ENCODE measurements at places on chromosomes 5 and 9.

GRCh38 chr5:82885627-82886389 is 191.4 kb downstream of the TMEM167A start:
- DNase-seq: no peak
- H3K36me3 ChIP-seq: no peaks in the 10 kb centered on the region
- H3K4me1 ChIP-seq: no peaks in the 10 kb centered on the region
- H3K27me3 ChIP-seq: no peaks in the 10 kb centered on the region
- no peak overlapping the region for H3K4me3 ChIP-seq
- no peak overlapping the region for H3K27ac ChIP-seq

DNA sequence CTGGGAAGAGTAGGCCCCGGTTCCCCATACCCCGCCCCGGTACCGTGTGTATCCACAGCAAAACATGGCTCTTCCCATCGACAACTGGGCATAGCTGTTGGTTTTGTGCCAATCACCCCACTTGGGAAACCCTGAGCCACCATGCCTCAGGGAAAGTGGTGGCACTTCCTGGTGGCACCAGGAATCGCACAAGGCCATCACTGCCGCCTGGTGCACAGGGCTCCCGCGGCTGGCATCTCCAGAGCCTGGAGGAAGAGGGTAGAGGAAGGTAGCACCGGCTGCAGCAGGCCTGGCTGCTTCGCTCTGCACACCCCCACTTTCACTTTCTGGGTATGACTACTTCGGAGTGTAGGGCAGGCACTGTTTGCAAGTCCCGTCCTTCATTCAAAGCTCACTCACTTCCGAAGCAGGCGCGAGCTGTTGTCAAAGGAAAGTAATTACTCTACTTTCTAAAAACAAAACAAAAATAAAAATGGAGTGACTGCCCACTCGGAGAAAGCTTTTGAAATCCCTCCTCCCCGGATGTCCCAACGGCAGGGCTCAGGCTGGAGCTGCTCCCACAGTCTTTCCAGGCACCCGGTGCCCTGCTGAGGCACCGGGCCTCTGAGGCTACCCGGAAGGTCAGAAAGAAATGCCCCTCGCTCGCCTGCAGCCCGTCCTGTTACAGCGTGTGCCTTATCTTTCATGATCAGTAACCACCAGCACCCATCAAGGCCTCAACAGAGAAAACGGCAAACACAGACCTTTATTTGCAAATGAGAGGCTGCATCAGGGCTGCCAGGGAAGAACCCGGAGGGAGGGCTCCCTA is 2.0 kb downstream of the BRD3 start:
- H3K4me3 ChIP-seq: peak overlapping the region; percentile 67
- peak overlapping the region; percentile 46 for H3K27ac ChIP-seq
- H3K4me1 ChIP-seq: peaks cover 6% of the 10 kb centered on the region
- DNase-seq: peak; percentile 39

DNA sequence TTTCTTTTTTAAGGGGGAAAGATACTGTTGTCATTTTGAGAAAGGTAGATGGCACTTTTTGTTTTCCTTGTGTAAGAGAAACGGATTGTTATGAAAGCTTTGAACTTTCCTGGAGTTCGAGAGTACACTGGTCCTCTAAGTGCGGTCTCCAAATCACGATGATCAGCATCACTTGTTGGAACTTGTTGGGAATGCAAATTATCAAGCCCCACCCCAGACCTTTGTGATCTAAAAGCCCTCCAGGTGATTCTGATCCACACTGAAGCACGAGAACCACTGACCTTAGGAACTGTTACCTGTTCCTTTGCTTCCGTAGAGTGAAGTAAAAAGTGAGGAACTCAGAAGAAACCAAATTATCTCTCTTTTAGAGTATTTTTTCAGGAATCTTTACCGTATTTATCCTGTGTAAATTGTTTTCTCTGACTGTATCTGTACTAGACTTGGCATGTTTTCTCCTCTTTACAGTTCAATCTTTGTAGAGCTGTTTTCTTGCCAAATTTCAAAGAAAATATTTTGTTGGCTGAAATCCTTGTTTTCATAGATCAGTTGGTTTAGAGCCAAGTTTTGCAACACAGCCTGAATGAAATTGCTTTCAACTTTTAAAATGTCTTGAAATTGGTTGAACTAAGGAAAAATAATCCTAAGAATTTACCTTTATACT is 4.0 kb downstream of the MAT2B start:
- H3K27me3 ChIP-seq: no peaks in the 10 kb centered on the region
- H3K36me3 ChIP-seq: no peaks in the 10 kb centered on the region
- peak overlapping the region; percentile 32 for H3K4me3 ChIP-seq
- peak overlapping the region; percentile 88 for H3K27ac ChIP-seq

DNA sequence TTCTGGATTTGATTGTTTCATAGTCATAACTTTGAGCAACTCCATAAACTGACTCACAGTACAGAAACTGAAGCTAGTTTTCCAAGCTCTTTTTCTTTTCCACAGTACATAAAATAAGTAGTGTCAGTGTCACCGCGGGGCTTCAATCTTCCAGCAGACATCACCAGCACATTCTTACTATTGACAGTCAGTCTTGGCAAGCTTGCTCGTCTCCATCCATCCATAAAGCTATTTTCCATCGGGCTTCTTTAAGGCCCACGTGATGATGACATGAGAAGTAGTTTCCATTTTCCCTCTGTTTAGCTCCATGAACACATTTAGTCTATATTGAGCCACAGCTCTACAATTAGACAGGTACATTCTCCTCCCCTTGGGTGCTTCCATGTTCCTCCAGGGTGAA is 443.4 kb downstream of the KDM4C start:
- no peaks in the 10 kb centered on the region for H3K36me3 ChIP-seq
- H3K4me3 ChIP-seq: no peak overlapping the region
- DNase-seq: no peak
- H3K27me3 ChIP-seq: no peaks in the 10 kb centered on the region
- H3K27ac ChIP-seq: no peak overlapping the region

DNA sequence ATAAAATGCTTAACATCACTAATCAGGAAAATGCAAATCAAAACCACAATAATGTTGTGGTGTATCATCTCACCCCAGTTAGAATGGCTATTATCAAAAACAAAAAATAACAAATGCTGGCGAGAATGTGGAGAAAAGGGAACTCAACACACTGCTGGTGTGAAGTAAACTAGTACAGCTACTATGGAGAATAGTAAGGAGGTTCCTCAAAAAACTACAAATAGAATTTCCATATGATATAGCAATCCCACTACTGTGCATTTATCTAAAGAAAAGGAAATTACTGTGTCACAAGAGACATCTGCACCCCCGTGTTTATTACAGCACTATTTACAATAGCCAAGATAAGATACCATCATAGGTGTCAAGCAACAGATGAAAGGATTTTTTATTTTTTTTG is 214.5 kb upstream of the RASA1 start:
- no peak for DNase-seq
- no peaks in the 10 kb centered on the region for H3K27me3 ChIP-seq
- no peak overlapping the region for H3K4me3 ChIP-seq

- no peaks in the 10 kb centered on the region for H3K4me1 ChIP-seq
- no peak overlapping the region for H3K4me3 ChIP-seq
- no peak overlapping the region for H3K27ac ChIP-seq
- H3K27me3 ChIP-seq: no peaks in the 10 kb centered on the region
- DNase-seq: no peak
These were observed 158.8 kb downstream of the CEP120 start for GRCh38 chr5:123264394-123264793.

DNA sequence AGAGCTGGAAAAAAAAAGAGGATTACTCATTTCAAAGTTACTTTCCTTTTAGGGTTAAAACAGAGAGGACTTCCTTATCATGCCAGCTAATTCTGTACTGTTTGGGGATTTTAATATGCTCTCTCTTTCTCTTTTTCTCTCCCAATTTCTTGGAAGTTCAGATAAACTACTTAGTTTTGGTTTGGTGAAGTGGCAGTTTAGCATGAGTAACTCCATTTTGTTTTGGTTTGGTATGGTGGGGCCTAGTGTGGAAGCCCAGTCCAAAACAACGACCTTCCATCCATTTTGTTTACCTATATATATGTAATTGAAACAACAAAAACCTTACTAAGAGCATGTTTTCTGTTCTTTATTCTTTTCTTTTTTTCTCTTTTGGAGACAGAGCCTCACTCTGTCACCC is 3.7 kb upstream of the BSPRY start:
- no peaks in the 10 kb centered on the region for H3K4me1 ChIP-seq
- no peak for DNase-seq
- no peak overlapping the region for H3K4me3 ChIP-seq
- H3K27ac ChIP-seq: no peak overlapping the region

DNA sequence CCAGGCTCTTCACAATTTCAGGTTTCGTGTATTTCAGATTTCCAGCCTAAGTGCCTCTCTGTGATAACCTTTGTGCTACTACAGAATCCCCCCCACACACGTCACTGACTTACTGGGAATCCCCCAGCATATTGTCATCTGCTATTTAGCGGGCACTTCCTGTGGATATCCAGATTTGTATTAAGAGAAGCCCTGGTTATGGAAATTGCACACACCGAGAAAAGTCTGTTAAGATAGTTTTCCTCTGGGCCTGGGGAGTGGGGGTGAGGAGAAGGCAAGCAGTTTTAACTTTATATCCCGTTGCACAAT is 269.9 kb downstream of the MED10 start:
- H3K27me3 ChIP-seq: peaks cover 5% of the 10 kb centered on the region
- H3K36me3 ChIP-seq: no peaks in the 10 kb centered on the region
- H3K4me3 ChIP-seq: no peak overlapping the region
- no peak for DNase-seq

GRCh38 chr9:105661011-105661410 is 1.2 kb upstream of the TAL2 start:
- no peak overlapping the region for H3K27ac ChIP-seq
- peaks cover 4% of the 10 kb centered on the region for H3K4me1 ChIP-seq
- DNase-seq: no peak
- no peaks in the 10 kb centered on the region for H3K27me3 ChIP-seq
- H3K4me3 ChIP-seq: no peak overlapping the region

- H3K36me3 ChIP-seq: no peaks in the 10 kb centered on the region
- no peak overlapping the region for H3K27ac ChIP-seq
These were observed 79.5 kb upstream of the DMRT1 start for GRCh38 chr9:761793-762560.

DNA sequence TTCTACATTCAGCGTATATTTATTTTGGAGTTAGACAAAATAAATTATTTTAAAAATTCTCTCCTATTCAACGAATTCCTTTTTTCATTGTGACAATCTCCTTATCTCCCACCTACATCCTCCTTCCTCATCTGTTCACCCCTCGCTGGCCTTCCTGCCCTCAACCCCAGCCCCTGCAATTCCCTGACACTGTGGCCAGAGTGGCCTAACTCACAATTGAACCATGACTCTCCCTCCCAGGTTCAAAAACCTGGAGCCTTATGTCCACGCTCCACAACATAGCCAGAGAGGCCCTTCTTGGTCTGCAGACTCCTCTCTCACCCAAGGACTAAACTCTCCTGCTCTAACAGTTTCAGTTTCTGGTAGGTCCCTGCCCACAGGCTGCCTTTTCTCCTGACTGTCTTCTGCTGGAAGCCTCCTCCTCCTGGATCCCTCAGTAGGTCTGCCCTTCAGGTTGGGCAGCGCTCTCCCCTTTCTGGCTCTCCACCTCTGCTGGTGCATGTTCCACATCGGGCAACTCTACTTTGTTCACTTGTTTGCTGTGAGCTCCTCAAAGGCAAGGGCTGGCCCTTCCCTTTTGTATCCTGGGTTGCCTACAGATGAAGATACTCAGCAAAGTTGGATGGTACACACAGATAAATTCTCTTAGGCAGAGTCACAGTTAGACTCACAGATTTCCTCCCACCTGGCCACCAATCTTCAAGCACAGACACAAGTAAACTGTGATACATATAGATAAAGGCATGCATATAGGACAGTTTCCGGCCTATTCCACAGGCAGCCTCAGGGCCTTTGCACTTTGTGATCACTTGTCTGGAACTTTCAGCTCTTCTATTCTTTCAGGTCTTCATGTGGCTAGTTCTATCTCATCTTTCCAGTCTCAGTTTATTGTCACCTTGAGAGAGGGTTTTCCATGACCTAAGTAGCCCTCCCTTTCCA is 19.8 kb upstream of the MYORG start:
- H3K4me3 ChIP-seq: no peak overlapping the region
- no peak for DNase-seq
- no peaks in the 10 kb centered on the region for H3K27me3 ChIP-seq
- peaks cover 4% of the 10 kb centered on the region for H3K36me3 ChIP-seq
- H3K27ac ChIP-seq: no peak overlapping the region

- H3K4me1 ChIP-seq: peaks cover 35% of the 10 kb centered on the region
- no peaks in the 10 kb centered on the region for H3K36me3 ChIP-seq
- H3K4me3 ChIP-seq: no peak overlapping the region
- H3K27ac ChIP-seq: no peak overlapping the region
- peaks cover 42% of the 10 kb centered on the region for H3K27me3 ChIP-seq
- no peak for DNase-seq
These were observed 9.6 kb downstream of the LMX1B start for GRCh38 chr9:126623314-126623666.

DNA sequence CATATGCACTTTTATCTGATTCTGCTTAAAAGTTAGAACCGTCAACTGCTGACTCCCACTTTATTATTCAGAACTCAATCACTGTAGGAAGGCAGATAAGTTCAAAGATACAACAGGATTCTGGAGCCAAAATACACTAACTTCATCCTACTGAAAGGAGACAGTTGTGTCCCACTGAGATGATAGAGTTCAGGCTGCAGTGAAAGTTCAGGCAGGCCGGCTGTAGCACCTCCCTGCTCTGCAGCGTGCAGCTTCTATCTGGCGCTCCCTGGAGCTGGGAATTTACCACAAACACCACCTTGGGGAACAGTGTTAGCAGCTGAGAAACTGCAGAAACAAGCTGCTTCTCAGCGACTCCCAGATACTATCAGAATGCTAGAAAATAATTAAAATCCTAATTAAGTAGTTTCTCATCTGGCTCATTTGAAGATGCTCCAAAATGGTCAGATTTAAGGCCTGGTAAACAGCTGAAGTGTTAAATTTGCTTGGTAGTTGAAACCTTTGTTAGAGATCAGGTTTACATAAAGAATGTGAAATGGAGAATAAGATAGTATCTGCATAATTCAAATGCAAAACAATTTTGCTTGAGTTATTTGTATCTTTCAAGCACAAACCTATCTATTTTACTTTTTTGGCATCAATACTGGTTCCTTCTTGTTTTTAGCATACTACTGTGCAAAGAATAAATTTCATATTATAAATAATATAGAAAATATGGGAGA is 52.3 kb upstream of the CNTLN start:
- no peak for DNase-seq
- no peaks in the 10 kb centered on the region for H3K4me1 ChIP-seq
- H3K4me3 ChIP-seq: no peak overlapping the region
- H3K36me3 ChIP-seq: no peaks in the 10 kb centered on the region

GRCh38 chr5:90882448-90882847 is 323.9 kb downstream of the ADGRV1 start:
- H3K27ac ChIP-seq: no peak overlapping the region
- no peaks in the 10 kb centered on the region for H3K4me1 ChIP-seq
- DNase-seq: no peak
- no peaks in the 10 kb centered on the region for H3K36me3 ChIP-seq
- no peak overlapping the region for H3K4me3 ChIP-seq
- no peaks in the 10 kb centered on the region for H3K27me3 ChIP-seq

DNA sequence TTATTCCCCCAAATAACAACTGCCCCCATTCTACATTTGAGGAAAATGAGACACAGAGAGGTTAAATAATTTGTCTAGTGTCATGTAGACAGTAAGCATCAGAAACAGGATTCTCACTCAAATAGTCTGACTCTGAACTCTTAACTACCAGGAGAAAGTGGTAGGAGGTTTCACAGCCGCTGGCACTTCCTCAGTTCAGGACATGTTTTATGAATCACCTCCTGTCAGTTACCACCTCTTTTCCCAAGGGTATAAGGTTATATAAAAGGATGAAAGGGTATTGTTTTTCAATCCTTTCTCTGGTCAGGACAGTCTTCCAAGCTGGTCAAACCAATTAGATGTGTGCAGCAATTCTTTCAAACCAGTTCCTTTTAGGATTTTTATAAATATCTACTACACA is 52.1 kb downstream of the TSSK1B start:
- no peaks in the 10 kb centered on the region for H3K36me3 ChIP-seq
- H3K27me3 ChIP-seq: no peaks in the 10 kb centered on the region
- DNase-seq: no peak
- peaks cover 11% of the 10 kb centered on the region for H3K4me1 ChIP-seq
